Stimulated activated CD4-positive, alpha-beta T cell treated with anti-CD3 and anti-CD28 coated beads, Interleukin-15, amount 100 ng/mL, for 1 hour (primary cell): ENCODE measurements at places on chromosomes 2 and 18.

GRCh38 chr2:40352703-40353099, 99.2 kb downstream of the SLC8A1 start:
- no peak for DNase-seq

DNA sequence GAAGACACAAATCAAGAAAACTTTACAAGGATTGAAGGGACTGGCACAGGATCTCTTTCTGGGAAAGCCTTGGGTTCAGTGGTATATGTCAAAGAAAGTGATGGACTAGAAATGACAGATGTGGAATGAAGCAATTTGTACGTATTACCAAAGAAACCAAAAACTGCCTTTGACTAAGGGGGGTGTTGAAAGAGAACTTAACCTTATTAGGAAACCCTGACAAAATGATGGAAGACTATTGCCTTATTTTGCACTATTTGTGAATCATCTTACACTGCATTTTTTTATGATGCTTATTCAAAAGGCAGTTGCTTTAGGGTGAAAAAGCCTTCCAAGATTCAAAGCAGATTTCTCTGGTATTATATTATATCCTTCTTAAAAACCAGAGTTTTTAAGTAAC, 4.0 kb downstream of the TSGA10 start:
- DNase-seq: no peak

GRCh38 chr2:26847655-26848335, at the start of gene DPYSL5:
DPYSL5 (plus strand) TSS chr2:26848132; CDS start chr2:26898500, 50,368 bp downstream.
- no peak for DNase-seq

- DNase-seq: no peak
These were observed 782.8 kb downstream of the BCL11A start for GRCh38 chr2:59770651-59771050.

GRCh38 chr2:96636551-96637171, 1.5 kb downstream of the KANSL3 start:
- no peak for DNase-seq

DNA sequence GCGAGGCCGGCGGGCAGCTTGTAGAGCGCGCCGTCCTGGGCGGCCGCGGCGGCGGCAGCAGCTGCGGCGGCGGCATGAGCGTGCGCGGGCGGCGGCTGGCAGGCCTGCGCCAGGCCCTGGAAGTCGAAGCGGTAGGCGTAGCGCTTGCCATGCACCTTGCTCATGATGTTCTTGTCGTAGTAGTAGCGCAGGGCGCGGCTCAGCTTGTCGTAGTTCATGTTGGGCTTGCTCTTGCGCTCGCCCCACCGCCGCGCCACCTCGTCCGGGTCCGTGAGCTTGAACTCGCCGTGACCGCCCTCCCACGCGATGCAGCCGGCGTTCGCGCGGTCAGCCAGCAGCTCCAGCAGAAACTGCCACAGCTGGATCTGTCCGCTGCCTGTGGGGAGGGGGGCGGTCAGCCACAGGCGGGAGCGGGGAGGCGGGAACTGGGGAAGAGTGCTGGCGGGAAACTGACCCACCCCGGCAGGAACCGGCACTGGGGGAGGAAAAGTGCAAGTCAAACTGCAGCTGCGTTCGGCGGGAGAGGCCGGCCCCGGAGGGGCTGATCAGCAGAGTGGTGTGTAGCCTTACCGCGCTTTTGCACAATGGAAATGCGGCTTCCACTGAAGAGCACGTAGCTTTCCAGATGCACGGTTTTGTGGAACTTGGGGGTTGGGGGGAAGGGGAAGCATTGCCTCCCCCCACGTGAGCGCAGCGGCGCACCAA, 3.0 kb downstream of the FEV start:
- no peak for DNase-seq
